ENCODE measurements at places on chromosomes 4 and X.

- no peak for DNase-seq
Measured at GRCh38 chr4:153010146-153010545, 74.0 kb downstream of the FHDC1 start.

DNA sequence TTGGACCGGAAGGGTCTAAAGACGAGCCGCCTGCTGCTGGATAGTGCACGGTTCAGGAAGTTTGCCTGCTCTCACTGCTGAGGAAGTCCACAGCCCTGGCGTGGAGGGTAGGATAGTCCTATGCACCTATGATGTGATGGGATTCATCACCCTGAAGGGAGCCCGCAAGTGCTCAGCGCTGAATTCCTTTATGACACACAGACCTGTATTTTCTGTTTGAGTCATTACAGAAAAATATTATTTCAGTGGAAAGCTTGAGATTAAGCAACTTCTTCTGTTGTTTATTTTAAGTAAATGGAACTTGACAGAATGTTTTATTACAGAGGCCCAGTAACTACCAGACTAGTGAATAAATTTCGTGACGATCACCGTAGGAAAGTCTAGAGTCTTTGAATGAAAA is 123.2 kb downstream of the TRIML1 start:
- DNase-seq, result peak; percentile 14

DNA sequence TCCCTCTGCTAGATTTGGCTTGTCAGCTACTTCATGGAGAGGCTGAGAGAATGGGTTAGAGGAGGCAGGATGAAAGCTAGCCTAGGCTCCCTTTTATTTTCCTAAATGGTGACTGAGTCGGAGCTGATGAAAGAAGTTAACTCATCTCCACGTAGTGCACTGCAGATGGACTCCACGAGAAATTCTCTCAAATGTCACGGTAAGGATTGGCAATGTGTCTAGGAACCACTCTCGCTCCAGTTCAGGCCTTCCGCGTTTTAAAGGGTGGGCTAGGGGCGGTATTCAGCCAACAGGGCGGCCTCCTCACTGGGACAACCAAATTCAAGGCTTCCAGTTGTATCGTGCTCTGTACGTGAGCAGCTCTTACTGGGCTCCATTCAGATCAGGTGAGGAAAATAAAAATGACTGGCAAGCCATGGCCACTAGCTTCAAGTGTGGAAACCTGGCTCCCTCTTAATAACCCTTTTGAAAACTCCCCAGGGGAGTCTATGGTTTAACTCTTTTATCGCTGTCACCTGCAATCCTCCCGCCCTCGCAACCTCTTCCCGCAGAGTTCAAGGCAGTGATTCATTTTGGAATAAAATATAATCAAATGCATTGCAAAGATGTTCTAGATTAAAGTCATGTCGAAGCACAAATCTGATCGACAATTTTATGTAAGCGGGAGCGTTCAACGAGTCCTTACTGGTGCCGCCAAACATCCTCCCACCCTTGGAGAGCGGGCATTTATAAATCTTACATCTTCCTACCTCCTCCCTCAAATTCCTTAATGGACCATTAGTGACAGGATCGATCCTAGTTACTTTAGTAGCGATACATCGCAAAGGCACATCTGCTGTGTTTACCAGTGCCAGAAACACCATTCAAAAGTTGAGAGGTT is 1.2 kb downstream of the SPOCK3 start:
- no peak for DNase-seq

GRCh38 chr4:48799157-48799556 is 19.1 kb upstream of the FRYL start:
- no peak for DNase-seq

GRCh38 chr4:10019521-10020051 is 1.7 kb downstream of the SLC2A9 start:
- no peak for DNase-seq

DNA sequence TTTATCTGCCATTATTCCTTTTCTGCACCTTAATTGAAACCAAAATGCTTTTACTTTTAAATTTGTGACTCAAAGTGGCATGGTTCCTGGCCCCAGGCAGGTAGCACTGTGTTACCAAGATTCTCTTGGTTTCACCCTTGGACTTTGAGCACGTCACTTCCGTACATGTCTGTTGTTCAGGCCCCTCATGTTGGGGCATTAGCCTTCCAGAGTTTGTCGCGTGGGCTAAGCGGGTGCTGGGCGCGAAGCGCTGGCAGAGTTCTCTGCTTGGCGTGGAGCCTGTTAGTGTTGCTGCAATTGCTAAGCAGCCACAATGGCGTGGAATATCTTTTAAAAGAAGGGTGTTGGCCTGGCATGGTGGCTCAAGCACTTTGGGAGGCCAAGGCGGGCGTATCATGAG is 14.0 kb upstream of the TADA2B start:
- no peak for DNase-seq

DNA sequence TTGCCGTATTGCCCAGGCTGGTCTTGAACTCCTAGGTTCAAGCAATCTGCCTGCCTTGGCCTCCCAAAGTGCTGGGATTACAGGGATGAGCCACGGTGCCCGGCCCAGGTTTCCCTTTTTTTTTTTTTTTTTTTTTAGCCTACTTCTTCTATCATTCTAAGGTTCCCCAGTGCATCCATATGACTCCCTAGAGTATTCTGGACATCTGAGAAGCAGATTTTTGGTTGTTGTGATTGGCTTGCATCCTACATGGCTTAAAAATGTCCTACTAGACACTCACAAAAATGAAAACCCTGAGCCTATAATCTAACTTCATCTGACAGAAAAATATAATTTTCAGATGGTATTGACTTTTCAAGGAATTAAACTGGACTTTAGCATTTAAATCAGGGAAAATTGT is 41.7 kb downstream of the SMIM14 start:
- no peak for DNase-seq

DNA sequence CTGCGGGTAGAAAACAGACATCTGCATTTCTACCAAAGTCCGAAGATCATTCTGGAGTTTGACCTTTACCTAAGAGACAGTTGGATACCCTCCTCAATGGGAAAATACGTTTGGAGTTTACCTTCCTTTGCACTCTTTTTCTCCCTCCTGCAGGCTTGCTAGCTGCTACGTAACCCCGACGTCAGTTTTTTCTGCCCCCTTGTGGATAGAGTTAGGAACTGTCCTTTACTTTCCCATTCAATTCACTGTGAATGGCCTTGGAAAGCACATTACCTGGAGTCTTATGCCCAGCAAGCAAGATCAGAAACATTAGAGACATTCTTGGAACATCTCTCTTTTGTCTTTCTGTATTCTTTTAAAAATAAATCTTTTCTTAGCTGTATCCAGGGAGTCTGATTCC is 250.7 kb downstream of the NAP1L3 start:
- no peak for DNase-seq

GRCh38 chr4:38411092-38411491 is 252.9 kb upstream of the KLF3 start:
- no peak for DNase-seq

DNA sequence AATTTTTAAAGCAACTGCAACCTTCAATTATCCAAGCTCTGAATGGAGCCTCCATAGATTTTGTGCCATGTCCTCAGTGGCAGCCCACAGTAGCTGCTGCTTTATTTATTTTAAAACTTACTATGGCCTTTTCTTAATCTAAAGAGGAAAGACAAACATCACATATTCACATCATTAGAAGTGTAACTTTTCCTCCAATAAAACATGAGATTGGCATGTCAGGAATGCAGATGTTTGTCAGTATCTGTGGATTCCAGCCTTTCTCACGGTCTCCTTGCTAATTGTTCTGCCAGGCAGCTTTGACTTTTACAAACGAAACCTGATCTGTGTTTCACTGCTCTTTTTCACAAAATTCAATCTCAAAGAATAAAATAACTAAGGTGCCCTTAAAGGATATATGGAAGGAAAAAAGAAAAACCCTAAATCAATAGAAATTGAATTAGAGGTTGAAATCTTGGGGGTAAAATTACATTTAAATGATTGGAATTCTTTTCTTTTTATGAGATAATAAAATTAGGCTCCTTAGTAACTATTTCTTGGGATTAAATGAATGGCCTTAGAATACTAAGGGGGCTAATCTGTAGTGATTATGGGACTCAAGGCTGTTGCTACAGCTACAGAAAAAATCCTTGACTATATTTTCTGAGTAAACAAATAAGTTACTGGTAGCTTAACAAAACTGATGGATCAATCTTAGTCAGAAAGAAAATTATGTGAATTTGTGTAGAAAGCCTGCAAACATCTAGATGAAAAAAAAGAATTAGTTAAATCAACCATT is 151.3 kb downstream of the RTL9 start:
- peak; percentile 6 for DNase-seq

- no peak for DNase-seq
Measured at GRCh38 chr4:149266301-149266700, 549.3 kb downstream of the IQCM start.

DNA sequence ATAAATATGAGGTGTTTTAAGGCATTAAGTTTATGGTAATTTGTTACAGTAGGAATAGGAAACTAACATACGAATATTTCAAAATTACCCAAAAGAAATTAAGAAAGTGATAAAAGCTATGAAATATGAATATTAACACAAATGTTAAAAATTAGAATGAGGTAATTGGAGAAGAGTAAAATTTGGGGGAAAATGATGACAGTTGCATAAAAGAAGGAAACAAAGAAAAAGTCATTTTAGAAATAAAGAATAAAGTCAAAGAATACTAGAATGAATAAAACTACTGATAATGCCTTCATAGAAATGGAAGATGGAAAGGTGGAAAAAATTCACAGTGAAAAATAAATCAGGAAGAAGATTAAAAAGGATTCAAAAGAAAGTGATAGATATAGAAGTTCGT is 522.9 kb upstream of the NR3C2 start:
- no peak for DNase-seq

DNA sequence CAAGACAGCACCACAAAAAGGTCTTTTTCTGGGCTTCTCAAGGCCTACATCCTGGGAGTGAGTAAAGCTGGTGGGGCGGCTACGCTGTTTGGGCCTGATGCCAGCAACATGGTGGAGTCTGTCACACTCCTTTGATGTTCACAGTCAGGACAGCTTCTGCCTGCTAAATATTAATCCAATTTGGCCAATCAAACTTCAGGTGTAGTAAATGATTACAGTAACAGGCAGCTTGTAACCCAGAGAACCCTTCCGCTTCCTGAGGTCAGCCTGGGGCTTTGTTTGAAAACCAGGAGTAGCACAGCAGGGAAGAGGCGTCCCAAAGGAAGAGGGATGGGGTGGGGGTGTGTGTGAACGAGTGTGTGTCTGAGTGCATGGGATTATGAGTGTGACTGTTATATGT is 220.4 kb downstream of the MAML3 start:
- DNase-seq, result no peak

DNA sequence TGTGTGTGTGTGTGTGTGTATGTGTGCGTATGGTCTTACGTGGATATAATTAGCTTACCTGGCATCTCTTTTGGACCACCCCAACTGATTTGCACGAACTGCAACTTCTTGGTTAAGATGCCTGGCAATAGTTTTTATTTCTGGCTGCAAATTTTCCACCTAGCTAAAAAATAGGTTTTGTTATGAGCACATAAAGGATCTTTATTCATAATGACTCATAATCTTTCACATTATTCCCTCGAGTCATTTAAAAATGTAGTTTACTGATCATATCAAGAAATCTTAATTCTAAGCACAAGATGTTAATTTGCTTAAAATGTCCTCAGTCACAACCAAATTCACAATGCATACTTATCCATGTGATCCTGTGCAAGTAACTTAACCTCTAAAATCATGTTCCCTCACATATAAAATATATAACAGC is 1.5 kb downstream of the COX18 start:
- peak; percentile 18 for DNase-seq

DNA sequence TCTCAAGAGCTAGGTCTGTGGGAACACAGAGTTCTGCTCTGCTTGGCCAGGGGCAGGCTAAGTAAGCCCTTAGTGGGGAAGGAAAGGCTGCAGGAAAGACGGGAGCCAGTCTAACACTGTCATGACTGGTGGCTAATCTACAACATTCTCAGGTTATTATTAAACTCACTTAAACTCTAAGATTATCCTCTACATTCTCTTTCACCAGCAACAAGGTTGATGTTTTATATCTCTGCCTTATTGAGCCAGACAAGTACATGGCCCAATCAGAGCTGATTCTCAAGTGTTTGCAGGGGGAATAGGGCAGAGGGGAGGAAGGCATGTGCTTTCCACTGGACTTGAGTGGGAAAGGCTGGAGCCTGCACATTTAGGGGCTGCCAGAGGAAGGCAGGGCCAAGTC is 50.9 kb upstream of the FAM241A start:
- DNase-seq, result no peak

DNA sequence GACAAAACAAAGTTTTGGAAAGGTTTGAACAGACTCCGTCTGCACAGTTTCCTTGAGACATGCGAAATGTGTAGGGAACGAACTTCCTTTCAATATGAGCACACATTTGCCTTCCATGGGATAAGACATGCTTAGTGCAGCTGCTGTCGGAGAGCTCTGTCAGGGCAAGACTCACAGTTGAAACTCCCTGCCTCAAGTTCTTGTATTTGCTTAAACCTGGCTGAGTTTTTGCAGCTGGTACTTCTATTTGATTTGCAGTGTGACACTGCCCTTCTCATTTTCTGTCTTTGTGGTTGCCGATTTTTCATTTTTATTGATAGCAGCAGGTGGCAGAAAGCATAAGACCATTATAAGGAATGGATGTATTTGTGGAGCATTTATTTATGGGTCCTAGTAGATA is 18.2 kb upstream of the RHOH start:
- no peak for DNase-seq

GRCh38 chrX:19912-20571 is 261.1 kb upstream of the PLCXD1 start:
- DNase-seq, result no peak

DNA sequence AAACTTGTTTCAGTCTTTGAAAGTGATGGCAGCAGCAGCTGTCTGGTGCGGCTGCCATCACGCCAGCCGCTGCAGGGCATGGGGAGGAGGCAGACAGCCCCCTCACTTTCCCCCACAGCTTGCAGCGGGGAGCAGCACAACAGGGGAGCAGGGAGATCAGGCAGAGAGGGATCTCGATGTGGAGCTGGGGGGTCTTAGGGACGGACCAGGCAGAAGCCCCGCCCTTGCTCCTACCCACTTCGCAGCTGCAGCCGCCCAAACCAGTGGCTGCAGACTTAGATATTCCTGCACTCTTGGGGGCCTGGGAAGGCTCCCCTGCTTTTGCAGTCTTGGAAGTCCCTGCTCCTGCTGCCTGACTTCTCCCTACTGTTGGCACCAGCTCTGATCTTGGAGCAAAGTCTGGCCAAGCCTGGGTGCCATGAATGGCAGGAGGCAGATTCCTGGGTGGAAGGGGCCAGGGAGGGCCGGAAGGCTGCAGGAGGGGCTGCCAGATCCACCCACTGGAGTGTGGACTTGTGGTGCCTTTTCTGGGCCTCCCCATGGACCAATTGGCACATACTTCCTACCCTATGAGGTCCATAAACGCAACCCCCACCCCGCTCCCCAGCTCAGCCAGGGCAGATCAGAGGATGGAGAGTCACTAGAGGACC is 14.0 kb upstream of the MFAP3L start:
- no peak for DNase-seq

DNA sequence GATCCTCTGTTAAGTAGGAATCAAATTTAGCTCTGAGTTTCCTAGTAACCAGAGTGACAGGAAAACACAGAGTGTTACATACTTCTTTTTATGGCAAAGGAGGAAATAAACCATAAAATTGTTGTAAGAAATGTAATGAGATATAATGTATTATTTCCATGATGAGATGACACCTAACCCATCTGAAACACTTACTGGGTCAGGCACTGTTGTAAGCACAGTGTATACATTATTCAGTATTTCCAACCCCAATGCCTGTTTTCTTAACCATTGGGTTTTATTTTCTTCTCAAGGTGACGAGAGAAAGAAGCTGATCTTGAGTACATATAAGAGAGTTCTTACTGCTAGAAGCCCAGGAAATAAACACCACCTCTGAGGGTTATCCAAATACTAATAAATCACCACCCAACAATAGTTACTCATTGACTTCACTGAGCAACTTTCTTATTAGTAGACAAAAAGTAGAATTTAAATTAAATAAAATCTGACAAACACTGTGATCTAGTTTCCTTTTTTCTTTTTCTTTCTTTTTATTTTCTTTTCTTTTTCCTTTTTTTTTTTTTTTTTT is 4.2 kb upstream of the ENAM start:
- no peak for DNase-seq

Measured in choroid plexus epithelial cell (primary cell).